ENCODE measurements at places on chromosomes 4 and X.
A peak's percentile ranks its signal among the peaks of the same experiment; 100 is the strongest.

GRCh38 chrX:49257846-49258748, 6.4 kb downstream of the FOXP3 start:
- no peak for DNase-seq

- DNase-seq, result no peak
Measured at GRCh38 chr4:103012551-103012950, 7.0 kb downstream of the SLC9B1 start.

DNA sequence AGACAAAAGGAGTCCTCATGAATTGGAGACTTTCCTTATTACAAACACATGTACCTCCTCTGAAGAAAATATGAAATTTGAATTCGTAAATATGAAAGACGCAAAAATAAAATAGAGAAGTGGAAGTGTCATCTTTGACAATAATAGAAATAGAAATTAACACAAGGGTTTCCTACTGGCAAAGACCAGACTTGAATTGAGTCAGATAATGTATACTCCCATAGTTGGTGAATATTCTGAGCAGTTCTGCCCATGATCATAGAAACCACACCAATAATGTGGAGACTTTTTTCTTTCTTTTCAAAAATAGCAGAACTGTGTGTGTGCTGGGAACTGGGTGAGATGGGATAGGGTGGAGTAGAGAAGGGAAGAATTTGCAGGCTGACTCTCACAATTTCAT, 277.7 kb upstream of the TET2 start:
- DNase-seq, result no peak

DNA sequence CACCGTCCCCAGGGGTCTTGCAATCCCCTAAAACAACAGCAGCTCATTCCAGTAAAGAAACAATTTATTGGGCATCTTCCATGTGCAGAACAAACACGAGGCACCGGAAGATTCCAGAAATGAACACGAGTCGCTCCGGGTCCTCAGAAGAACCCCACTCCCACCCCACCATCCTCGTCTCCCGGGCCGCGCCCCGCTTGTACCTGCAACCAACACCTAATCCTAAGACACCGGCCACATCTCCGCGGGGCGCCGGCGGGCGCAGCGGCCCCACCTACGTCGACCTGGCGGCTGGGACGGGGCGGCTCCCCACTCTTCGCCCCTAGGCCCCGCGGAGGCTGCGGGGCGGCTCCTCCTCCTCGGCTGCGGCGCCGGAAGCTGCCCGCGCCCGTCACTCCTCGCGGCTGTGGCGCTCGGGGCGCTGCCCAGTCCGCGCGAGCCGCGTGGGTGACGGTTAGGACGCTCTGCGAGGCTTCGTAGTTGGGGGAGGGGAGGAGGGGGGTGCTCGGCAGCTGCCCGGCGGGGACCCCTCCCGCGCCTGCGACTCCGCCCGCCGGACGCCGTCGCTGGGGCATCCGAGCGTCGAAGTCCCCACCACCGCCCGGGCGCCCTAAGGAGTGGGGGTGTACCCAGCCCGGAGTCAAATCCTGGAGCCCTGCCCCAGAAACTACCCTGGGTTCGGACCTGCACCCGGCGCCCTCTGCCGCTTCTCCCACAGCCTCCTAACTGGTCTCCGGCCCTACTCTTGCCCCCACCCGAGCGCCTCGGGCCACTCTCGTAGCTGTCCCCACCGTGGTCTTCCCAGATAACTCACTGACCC, at the start of gene CCDC158:
TSS of gene CCDC158 (minus strand) at position 380 of the 820 bp plus-strand sequence. CDS start 17,934 bp downstream, outside the sequence.
- no peak for DNase-seq

GRCh38 chr4:79949178-79949577, 123.9 kb downstream of the ANTXR2 start:
- no peak for DNase-seq

GRCh38 chrX:15758140-15758539, 20.1 kb downstream of the CA5B start:
- no peak for DNase-seq

GRCh38 chr4:118279328-118279727, 73.5 kb downstream of the PRSS12 start:
- no peak for DNase-seq

DNA sequence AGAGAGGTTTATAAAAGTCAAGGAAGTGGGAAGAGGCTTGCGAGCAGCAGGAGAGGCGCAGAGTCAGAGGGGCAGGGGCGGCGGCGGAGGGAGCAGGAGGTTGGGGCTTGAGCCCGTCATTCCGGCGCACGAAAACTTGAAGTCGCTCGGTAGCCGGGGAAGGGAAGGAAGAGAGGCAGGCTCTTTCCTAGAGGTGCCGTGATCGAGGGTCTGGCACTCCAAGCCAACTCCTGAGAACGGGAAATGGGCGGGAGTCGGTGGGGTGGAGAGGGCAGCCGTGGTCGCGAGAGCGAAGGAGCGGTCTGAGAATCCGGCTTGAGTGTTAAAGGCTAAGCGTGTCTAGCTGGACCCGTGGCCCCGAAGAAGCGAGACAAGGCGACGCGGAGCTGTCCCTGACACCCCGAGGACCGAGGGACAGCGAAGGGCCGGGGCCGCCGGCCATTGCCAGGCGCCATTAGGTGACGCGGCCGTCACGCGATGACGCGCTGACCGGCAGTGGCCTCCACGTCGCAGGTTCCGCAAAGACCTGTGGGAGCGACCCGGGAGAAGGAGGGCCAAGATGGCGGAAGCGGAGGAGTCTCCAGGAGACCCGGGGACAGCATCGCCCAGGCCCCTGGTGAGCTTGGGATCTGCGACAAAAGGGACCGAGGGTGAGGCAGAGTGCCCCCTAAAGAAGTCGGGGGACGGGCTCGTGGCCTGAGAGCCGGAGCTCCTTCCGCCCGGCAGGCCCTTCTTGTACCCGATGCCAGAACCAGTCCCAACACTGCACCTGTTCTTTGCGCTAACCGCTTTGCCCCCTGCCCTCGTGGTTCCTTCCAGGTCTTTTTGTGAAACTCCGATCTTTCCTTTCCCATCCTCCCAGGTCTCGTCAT, at the start of gene YIPF6:
TSS of gene YIPF6 (plus strand) at position 544 of the 872 bp plus-strand sequence. CDS start at position 560, 16 bp downstream.
- DNase-seq, result peak; percentile 60

DNA sequence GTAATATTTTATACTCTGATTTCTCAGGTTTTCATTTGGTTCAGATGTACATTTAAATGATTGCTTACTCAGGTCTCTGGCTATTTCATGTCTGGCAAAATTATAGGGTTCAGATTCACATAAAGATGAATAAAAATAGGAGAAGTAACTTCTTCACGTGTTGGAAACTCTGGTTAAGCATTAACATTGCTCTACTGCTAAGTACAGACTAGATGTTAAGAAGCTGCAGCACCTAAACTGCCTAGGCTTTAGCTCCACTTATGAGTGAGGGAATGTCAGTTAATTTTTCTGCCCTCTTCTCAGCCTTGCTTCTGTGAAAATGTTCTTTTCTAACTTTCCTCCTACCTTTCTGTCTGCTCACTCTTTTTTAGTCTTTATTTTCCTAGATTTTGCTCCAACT, 361.2 kb downstream of the ARAP2 start:
- DNase-seq, result no peak

- DNase-seq, result no peak
Measured at GRCh38 chrX:111129921-111130320, 33.9 kb downstream of the PAK3 start.

DNA sequence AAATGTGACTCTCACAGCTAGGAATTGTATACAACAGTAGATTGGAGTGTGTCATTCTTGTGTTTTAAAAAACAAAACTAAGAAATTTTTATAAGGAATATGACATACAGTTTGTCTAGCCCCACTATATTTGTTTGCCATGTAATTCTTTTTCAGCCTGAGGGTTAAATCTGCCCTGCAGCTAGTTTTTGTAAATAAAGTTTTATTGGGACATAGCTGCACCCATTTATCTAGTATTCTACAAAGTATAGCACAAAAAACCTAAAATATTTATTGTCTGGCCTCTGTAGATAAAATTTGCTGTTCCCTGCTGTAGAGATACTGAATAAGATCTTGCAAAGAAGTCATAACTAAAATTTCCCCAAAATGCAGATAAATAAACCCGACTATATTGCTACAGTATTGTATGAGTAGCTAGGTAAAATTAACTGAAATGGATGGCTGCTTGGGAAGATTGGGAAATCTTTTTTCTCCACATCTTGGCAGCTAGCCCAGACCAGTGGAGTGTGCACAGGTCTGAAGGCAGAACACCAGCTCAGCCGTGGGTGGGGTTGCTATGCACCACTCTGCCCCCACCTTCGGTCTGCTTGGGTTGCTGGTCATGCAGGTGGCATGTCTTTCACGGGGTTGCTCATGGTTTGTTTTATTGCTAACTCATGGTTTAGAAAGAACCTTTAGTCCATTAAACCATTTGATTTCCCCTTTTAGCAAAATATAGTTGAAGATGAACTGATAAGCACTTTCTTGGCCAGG, 127.9 kb downstream of the KLHL8 start:
- peak; percentile 98 for DNase-seq

GRCh38 chr4:139455126-139455538, 1.2 kb downstream of the RAB33B start:
- DNase-seq, result no peak

- no peak for DNase-seq
Measured at GRCh38 chr4:158327525-158327924, 117.2 kb downstream of the TMEM144 start.

DNA sequence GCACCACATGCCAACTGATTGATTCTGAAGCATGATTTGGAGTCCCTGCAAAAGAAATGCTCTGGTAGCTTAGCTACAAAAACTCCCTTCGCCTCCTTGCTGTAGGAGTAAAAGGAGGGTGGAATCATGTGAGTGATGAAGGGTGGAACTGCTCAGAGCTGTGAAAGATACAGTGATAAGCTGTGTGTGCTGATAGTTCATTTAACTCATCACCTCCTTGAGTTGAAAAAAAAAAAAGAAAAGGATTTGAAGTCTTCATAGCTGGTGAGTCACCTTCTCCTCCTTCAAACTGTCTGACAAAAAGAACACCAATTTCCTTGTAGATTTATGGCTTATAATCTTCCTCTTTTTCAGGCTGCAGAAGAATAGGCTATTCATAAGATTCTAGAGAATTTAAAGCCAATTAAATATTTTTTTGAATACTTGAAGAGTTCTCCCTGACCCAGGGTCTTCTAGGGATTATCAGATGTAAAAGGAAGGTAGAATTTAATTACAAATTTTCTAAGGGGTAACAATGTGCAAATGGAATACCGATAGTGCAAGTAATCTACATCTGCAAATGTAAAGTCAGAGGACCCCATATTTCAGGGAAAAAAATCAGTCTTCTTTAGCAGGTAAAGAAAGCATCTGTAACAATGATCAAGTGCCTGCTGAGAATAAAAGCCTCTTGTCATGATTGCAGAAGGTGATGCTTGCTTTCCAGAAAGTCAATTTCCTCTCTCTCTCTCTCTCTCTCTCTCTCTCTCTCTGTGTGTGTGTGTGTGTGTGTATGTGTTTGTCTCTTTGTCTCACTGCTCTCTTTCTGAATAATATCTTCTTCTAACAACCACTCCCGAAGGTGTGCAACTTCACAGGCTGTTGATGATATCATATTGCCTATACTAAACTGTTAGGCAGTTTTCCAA, 208.8 kb upstream of the VEGFC start:
- no peak for DNase-seq

- DNase-seq, result no peak
Measured at GRCh38 chr4:137025484-137026059, 506.7 kb downstream of the PCDH18 start.

DNA sequence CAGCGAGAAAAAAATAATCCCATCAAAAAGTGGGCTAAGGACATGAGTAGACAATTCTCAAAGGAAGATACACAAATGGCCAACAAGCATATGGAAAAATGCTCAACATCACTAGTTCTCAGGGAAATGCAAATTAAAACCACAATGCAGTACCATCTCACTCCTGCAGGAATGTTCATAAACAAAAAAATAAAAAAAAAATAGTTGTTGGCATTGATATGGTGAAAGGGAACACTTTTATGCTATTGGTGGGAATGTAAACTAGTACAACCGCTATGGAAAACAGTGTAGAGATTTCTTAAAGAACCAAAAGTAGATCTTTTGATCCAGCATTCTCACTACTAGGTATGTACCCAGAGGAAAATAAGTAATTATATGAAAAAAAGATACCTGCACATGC, 508.3 kb upstream of the MAGEB2 start:
- DNase-seq, result no peak

DNA sequence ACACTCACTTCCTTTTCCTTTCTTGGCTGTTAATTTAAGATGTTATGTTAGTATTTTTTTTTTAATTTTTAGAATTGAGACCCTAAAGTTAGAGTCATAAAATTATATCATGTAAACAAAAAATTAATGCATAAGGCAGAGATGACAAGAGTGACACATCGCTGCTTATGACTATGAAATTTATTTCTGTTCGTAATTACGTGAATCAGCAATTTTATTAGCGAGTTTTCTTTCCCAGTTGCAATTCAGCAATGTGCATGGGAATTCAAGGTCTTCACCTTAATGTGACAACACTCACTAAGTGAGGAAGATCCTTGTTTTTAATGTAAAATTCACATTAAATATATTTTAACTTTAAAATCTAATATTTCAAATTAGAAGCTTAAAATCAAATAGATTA, 181.2 kb upstream of the SPOCK3 start:
- DNase-seq, result no peak

GRCh38 chr4:183289688-183290087, 30.4 kb downstream of the CLDN22 start:
- DNase-seq, result no peak

DNA sequence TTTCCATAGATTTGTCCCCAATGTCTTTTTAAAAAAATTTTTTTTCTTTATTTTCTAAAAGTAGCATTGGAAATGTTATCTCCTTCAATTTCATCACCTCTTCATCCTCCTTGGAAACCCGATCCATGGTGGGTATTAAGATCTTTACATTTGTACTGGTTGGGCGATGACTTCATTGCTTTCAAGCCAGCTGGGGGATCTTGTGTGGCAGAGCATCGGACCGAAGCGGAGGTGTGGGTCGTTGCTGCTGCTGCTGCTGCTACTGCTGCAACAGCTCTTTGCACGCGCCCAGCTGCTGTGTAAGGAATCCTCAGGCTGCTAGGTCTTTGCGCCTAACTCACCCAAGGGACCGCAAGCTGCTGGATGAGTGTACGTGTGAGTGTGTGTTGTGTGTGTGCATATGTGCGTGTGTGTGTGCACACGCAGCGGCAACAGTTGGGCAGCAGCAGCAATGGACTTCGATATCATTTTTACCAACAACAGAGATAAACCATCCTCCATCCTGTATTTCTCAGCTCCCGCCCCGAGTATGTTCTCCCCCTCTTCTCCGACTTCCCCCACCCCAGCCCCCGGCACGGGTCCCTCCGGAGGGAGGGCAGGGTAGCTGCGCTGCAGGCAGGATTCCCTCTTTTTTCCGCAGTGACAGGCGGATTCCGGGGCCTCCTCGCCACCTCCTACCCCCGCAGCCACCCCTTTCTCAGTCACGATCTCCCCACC, 768 bp upstream of the CDKL5 start:
- no peak for DNase-seq

GRCh38 chr4:12846368-12846767, 637.8 kb downstream of the RAB28 start:
- DNase-seq, result no peak

Data from RWPE2 (cell line).